Coronary artery (tissue), 2 donors: ENCODE measurements at places on chromosomes 16 and 17.

GRCh38 chr16:19861811-19862327, 22.8 kb downstream of the GPRC5B start:
- no peak for DNase-seq

DNA sequence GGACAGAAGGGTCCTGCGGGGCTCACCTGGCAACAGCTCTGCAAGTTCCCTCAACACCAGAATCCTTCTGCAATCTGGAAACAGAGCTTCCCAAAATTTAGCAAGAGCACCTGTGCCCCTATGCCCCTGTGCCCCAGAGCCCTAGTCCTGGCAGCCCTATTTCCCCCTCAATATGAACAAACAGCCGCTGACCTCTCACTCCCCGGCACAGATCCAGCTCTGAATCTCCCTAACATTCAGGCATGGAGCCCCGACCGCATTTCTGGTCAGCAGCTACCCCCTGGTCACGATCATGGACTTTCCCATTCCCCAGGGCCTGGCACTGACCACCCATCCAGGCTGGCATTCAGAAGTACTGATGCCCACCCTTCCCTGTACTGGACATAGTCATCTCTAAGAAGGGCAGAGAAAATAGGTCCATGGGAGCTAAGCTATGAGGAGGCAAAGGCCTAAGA, 110.8 kb upstream of the SMURF2 start:
- DNase-seq, result no peak

- DNase-seq, result no peak
Measured at GRCh38 chr17:28744972-28745785, 1.4 kb downstream of the TRAF4 start.

GRCh38 chr17:73833775-73834488, 189.7 kb upstream of the SDK2 start:
- DNase-seq, result no peak

GRCh38 chr16:28101533-28101890, 38.0 kb upstream of the GSG1L start:
- DNase-seq, result no peak

GRCh38 chr17:13787636-13788035, 185.9 kb upstream of the HS3ST3A1 start:
- no peak for DNase-seq

- DNase-seq, result no peak
Measured at GRCh38 chr17:74215342-74215727, 2.0 kb downstream of the TTYH2 start.

DNA sequence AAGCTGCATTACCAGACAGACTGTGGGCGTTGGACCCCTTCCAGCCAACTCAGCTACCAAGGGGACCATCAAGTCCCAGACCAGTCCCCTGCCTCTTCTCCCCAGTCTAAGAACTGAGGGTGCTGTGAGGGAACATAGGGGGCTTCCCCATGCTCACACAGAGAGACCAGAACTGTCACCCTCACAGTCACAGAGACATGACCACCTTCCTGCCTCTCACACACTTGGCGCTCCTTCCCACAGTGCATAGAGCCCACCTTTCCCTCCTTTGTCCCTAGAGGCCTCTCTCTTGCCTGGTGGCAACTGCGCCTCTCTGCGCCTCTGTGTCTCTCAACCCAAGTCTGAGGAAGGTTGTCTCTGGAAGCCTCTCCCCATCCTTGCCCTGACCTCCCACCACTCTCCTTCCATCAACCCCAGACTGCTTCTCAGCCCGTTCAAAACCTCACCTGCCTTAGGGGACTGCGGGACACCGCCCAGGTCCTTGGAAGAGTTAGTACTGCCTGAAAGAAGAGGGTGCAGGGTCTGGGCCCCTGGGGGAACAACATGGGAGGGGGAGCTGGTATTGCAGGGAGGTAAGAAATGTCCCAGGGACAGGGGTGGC, 6.1 kb upstream of the LHX1 start:
- DNase-seq, result no peak

- DNase-seq, result no peak
Measured at GRCh38 chr16:12868788-12869187, 32.6 kb upstream of the SHISA9 start.

- no peak for DNase-seq
Measured at GRCh38 chr17:71793518-71793917, 327.3 kb upstream of the SOX9 start.

DNA sequence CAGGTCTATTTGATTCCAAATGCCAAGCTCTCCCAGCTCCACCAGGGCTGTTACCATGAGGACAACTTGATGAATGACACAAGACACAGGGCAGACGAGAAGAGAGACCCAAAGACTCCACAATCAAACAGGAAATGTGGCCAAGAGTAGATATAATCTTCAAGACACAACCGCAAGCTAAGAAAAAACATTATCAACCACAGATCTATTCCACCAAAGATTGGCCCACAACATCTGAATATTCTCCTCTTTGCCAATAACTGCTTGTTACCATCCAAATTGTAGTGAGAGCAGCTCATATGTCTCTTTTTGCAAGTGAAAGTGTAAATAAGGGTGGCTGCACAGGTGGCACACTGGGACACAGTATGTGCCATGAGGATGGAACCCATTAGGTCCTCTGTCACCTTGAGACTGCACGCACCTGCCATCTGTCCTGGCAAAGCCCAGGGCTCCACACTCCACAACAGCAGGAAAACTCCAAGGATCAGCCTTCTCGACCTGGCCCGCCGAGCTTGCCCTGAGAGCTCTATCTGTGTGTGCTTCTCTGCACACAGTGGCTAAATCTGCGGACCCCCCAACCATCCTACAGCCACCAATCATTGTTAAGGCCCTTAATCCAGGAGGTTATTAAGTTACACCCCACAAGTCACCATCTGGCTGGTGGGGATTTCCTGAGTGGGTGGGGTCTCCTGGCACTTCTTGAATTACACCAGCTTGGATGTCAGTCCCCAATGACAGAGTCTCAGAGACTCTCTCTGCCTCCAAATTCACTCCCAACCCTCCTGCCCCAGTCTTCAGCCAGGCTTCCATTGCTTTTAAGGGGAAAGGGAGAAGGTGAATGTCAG, 50.5 kb downstream of the DYNLRB2 start:
- DNase-seq, result no peak

GRCh38 chr17:60141111-60142018, 8.4 kb upstream of the CA4 start:
- DNase-seq, result no peak

GRCh38 chr16:12559714-12560113, 244.0 kb downstream of the CPPED1 start:
- DNase-seq, result no peak

DNA sequence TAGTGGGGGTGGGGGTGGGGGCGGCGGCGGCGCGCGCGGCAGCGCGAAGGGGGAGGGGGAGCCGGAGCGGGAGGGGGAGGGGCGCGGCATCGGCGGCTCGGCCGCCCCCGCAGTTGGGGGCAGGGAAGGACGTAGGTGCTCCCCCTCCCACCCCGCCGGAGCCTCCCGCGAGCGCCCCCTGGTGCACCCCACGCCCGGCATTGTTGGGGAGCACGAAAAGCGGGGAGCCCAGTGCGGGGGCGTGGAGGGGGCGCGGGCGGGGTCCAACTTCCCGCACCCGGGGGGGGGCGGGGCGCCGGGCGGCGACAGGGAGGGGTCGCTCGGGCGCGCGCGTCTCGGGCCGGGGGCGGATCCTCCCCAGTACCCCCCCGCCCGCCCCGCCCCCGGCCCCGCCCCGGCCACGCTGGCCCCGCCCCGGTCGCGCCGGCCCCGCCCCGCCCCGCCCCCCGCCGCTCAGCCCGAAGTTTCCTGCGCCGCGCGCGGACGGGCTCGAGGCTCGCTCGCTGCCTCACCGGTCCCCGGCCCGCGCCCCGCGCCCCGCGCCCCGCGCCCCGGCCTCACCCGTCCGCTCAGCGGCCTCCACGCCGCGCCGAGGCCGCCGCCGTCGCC, at the start of gene CACNA1H:
TSS of gene CACNA1H (plus strand) at position 456 of the 609 bp plus-strand sequence. CDS start 632 bp downstream, outside the sequence.
- no peak for DNase-seq

- no peak for DNase-seq
Measured at GRCh38 chr17:52106638-52107261, 51.8 kb downstream of the CA10 start.

DNA sequence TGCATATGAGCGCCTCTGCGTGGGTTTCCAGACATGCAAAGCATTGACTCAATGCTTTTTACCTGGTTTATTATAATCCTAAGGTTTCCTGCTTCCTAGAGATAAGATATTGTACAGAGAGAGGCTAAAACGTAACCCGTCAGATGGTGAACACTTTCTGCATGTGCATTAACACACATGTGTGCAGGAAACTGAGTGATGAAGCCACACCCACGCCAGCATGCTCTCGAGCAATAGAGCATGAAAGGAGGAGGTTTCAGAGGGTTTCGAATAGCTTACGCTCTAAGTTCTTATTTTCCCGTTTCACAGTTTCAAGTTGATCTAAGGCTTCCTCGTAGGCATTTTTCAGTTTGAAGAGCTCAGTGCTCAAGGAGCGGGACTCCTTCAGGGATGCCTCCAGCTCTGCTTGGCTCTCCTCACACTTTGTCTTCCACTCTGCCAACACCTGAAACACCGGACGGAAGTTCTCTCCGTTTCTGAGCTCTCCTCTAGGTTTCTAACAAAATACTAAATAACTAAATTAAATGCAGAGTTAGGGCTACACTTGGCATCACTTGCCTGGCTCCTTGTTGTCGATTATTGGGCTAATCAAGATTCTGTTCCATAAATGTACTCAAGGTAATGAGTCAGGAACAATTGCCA, 23.2 kb downstream of the MYH3 start:
- no peak for DNase-seq

DNA sequence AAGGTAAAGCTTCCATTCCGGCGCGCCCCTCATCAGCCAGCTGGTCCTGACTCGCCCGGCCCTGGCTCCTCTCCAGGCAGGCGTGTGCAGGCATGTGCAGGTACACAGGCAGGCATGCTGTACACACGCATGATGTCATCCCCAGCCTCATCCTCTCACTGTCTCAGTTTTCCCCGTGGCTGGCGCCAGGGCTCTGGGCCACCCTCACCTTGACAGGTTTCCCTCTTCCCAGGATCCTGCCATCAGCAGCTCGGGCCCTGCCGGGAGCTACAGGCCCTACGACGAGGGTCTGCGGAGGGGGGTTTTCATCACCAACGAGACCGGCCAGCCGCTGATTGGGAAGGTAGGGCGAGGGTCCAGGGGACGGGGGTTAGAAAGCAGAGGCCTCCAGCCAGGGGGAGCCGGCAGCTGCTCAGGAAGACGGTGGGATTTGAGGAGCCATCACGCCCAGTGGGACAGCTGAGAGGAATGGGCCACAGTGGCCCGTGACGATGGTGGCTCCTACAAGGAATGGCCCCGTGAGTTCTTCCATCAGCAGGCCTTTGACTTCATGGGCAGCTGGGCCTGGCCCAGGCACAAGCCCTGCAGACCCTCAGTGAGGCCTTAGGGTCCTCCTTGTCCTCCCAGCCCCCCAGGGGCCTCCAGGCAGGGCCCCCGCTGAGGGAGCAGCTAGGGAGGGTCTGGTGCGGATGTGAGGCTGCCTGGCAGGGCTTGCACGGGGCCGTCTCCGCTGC, 8.5 kb downstream of the GAA start:
- peak; percentile 61 for DNase-seq

- no peak for DNase-seq
Measured at GRCh38 chr16:24980077-24980793, 34.9 kb downstream of the ARHGAP17 start.

DNA sequence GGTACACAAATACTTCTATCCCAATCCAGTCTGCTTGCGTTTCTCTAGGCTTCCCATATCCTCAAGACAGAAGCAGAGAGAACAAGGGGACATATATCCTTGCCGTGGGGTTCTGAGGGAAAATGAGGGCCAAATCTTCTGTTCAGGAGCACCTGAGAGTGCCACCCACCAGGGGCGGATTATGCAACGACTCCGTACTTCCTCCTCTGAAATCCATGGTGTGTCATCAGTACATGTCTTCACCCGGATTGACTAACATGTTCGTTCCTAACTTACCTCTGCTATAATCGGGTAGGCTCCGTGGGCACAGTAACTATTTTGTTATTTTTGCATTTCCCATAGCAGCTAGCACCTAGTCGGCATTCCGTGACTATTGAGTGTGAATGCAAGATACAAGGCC, 7.8 kb upstream of the ZNF200 start:
- DNase-seq, result no peak

GRCh38 chr16:30750201-30750600, 2.0 kb downstream of the PHKG2 start:
- DNase-seq, result peak; percentile 24

DNA sequence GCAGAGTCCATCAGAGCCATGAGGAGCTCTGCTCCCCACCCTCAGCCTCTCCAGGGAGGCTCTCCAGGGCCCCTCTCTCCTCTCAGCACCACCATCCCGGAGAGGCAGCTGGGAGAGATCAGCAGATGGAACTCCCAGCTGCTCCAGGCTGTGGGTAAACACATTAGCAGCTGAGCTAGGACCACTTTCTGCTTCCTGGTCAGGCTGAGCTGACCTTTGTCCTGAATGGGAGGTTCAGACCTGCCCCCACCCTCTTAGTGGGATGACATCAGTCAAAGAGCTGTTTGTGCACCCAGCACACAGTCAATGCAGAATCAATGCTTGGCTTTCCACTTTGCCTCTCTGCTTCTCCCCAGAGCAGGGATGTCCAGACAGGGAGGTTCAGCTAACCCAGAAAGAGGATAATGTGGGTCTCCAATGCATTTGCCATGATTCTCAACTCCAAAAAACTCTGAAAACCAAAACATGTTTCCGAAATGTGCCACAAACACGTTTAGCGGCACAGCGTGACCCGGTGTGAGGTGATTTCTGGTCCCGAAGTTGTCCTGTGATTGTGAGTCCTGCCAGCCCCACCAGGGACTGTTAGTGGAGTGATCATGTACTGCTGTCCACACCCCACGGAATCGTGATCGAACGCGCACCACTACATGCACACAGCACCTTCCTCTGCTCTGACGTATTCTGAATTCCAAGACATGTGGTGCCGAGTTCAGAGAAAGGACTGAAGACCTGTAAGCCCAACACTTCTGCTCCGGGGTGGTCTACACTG, 6.7 kb downstream of the GPR142 start:
- no peak for DNase-seq

GRCh38 chr17:81069135-81069645, 34.2 kb downstream of the BAIAP2 start:
- DNase-seq, result no peak

- no peak for DNase-seq
Measured at GRCh38 chr16:29883987-29884386, 15.4 kb downstream of the SEZ6L2 start.

DNA sequence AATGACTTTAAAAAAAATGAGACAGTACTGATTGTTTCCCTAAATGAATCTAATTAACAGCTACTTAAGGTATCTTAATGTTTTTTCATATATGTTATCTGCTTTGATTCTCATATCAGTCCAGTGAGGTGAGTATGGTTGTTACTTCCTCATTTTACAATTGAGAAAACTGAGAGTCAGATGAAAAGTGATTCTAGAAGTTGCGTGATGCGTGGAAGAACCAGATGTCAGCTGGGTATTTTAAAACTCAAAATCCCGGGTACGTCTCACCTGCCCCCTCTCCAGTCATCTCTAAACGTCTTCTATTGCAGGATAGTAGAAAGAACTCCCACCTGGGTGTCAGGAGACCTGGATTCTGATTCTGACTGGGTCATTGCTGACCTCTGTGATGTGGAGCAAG, 89.2 kb downstream of the MAP2K6 start:
- DNase-seq, result no peak

GRCh38 chr17:44308865-44309264, 464 bp downstream of the RUNDC3A start:
- DNase-seq, result no peak
